ENCODE measurements at places on chromosomes 12 and 14. TPM values are rescaled to one million over a fixed set of nuclear protein-coding genes. Genes with fewer than 3 reads are reported as not detected.
A peak's percentile ranks its signal among the peaks of the same experiment; 100 is the strongest.

CACNA1C gene
- total RNA-seq = 1.2 TPM

TFCP2 gene
- 24.0 TPM for total RNA-seq

MFAP5 gene
- not detected for total RNA-seq

VWF gene
- total RNA-seq = 0.07 TPM

- DNase-seq = no peak
These were observed 1.5 kb downstream of the FKBP4 start for GRCh38 chr12:2796187-2796666.

GRCh38 chr14:22334627-22335026 lies 254.4 kb downstream of the DAD1 start:
- DNase-seq = no peak

DNA sequence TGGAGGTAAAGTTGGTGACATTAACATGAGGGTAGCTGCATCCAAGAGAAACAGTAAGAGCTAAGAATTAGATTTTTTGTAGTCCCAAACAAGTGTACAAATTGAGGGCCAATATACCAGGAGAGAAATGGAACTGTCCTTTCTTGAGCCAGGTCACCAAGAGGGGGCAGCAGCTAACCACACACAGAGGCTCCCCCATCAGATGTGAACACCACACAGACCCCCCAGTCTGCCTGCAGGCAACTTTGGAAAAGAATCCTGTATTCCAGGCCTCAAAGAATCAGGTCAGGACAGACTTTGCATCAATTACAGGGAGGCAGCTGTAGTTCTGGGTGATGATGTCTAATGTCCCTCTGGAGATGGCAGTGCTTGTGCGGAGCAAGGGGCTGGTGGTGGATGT lies 77.9 kb downstream of the SPTB start:
- no peak for DNase-seq

GRCh38 chr12:107337346-107338095 lies 244.2 kb upstream of the CRY1 start:
- DNase-seq = peak; percentile 24

GRCh38 chr12:14775636-14775980 lies 27.7 kb downstream of the WBP11 start:
- no peak for DNase-seq

DNA sequence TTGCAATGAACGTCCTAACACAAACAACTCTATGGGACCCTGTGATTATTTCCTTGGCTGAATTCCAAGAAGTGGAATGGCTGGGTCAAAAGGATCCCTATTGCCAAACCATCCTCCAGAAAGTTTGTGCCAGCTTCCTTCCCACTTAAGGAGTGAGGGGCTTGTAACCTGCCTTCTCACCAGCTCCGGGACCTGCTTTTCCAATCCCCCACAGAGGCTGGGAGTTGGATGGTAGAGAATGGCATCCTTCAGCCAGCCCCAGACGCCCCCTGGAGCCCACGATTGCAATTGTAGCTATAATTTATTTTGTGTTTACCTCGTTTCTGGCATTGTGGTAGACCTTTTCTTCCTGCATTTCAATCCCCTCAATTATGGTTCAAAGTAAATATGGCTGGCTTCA lies 9.7 kb upstream of the ZDHHC22 start:
- DNase-seq = no peak

- DNase-seq = no peak
These were observed 38.2 kb upstream of the CLIP1 start for GRCh38 chr12:122460641-122461040.

DNA sequence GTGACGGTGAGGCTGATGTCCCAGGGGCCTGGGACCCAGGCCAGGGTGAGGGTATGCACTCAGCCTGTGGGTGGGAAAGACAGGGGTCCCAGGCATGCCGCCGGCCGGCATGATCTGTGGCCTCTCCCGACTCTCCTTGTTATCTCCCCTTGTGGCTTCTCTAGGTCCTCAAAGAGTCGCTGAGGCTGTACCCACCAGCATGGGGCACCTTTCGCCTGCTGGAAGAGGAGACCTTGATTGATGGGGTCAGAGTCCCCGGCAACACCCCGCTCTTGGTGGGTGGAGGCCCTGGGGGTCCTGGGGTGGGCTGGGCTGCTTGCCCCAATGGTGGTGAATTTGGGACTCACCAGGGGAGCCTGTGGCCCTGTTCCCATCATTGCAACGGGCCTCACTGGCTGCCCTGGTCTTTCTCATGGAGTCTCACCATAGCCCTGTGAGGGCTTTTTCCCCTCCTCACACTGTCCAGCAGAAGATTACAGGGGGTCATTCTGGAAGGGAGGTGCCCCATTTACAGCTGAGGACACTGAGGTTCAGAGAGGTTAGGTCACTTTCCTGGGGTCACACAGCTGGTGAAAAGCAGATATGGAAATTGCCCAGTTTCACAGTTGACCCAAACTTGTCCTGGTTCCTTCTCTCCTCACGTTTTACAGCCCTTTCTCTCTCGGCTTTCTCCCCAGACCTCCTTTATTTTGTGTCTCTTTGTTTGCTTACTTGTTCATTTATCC lies 37.9 kb downstream of the CYP46A1 start:
- no peak for DNase-seq

DNA sequence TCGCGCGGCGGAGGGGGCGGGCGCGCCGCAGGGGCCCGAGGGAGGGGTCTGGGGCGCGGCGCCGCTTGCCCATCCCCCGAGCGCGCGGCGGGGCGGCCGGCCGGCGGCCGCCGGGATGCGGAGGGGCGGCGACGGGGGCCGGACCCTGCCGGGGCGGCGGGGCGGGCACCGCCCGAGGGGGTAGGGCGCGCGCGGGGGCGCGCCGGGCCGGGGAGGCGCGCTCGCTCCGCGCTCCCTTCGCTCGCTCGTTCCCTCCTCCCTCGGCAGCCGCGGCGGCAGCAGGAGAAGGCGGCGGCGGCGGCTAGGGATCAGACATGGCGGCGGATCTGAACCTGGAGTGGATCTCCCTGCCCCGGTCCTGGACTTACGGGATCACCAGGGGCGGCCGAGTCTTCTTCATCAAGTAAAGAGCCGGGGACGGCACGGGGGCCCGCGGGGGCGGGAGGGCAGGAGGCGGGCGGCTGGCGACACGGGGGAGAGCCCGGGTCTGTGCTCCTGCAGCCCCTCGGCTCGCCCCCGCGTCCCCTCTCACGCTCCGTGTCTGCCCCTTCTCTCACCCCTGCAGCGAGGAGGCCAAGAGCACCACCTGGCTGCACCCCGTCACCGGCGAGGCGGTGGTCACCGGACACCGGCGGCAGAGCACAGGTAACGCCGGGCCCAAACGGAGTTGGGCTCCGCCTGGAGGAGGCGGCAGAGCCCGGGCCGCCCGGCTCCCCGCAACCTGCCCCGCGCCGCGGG lies at the start of gene PLEKHA5:
PLEKHA5 (plus strand) TSS at position 248 of the 738 bp plus-strand sequence; CDS start at position 315, 67 bp downstream.
- DNase-seq = peak; percentile 56

GRCh38 chr14:28774764-28775735 lies 8.5 kb downstream of the FOXG1 start:
- no peak for DNase-seq

- no peak for DNase-seq
These were observed 23.8 kb upstream of the DGLUCY start for GRCh38 chr14:91089958-91090535.

DNA sequence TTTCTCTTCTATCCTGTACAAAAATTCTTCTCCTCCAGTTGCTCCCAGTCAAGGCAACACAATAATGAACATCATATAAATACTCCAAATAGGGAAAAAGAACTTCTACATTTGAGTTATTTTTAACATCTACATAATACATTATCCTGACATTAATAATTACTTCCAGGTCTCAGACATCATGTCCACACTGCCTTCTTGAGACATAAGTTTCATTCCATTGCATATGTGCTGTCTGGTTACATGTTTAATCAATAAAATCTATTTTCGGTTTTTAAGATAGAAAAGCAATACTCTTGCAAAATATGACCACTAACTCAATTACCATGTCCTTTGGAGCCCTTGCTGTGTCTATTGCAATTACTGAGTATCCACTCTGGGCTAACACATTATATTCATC lies 881.9 kb downstream of the GALC start:
- DNase-seq = no peak

GRCh38 chr12:120999191-121000120 lies 16.8 kb downstream of the C12orf43 start:
- DNase-seq = no peak

- DNase-seq = no peak
These were observed 80.5 kb downstream of the BCL11B start for GRCh38 chr14:99191395-99192027.
